ENCODE measurements at places on chromosomes 2 and 18. TPM values are rescaled to one million over a fixed set of nuclear protein-coding genes. Genes with fewer than 3 reads are reported as not detected.

The MAP3K19 gene
- total RNA-seq, result not detected

The RAB3GAP1 gene
- total RNA-seq, result 66.0 TPM

The TRAPPC12 gene
- 89.3 TPM for total RNA-seq

The KCNG2 gene
- total RNA-seq, result 1.7 TPM

The FKBP1B gene
- 11.2 TPM for total RNA-seq

The GKN2 gene
- total RNA-seq, result not detected

The GALNT3 gene
- 0.92 TPM for total RNA-seq

The PROC gene
- not detected for total RNA-seq

The GAD1 gene
- total RNA-seq, result not detected

The MTCL1 gene
- total RNA-seq, result 32.3 TPM

The OTX1 gene
- not detected for total RNA-seq

The GCKR gene
- not detected for total RNA-seq

The RAD51AP2 gene
- total RNA-seq, result not detected

The FOXI3 gene
- not detected for total RNA-seq

The SERPINB8 gene
- total RNA-seq, result 18.4 TPM

The RTTN gene
- 7.1 TPM for total RNA-seq

The SMYD1 gene
- 4.2 TPM for total RNA-seq

The PAX3 gene
- not detected for total RNA-seq

The HOXD4 gene
- total RNA-seq, result 0.66 TPM

The RFX8 gene
- not detected for total RNA-seq

The CDH20 gene
- 0.06 TPM for total RNA-seq

The KLHL41 gene
- total RNA-seq, result 0.99 TPM

The MC2R gene
- total RNA-seq, result not detected

The LRRTM4 gene
- total RNA-seq, result 0.42 TPM

The ABI2 gene
- total RNA-seq, result 63.2 TPM

The KCNE4 gene
- 14.8 TPM for total RNA-seq
